Liver (tissue), 10 donors: ENCODE measurements at places on chromosomes 5 and 9. TPM values are rescaled to one million over a fixed set of nuclear protein-coding genes. Genes with fewer than 3 reads are reported as not detected.

DNA sequence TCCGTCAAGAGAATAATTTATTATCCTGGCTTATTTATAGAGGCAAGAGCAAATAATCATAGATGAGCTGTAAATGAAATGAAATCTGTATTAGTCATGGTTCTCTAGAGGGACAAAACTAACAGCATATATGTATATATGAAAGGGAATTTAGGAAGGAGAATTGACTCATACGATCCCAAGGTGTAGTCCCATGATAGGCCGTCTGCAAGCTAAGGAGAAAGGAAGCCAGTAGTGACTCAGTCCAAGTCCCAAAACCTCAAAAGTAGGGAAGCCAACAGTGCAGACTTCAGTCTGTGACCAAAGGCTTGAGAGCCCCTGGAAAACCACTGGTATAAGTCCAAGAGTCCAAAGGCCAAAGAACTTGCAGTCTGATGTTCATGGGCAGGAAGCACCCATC lies 515.9 kb upstream of the CYLC2 start:
- no peak for DNase-seq

DNA sequence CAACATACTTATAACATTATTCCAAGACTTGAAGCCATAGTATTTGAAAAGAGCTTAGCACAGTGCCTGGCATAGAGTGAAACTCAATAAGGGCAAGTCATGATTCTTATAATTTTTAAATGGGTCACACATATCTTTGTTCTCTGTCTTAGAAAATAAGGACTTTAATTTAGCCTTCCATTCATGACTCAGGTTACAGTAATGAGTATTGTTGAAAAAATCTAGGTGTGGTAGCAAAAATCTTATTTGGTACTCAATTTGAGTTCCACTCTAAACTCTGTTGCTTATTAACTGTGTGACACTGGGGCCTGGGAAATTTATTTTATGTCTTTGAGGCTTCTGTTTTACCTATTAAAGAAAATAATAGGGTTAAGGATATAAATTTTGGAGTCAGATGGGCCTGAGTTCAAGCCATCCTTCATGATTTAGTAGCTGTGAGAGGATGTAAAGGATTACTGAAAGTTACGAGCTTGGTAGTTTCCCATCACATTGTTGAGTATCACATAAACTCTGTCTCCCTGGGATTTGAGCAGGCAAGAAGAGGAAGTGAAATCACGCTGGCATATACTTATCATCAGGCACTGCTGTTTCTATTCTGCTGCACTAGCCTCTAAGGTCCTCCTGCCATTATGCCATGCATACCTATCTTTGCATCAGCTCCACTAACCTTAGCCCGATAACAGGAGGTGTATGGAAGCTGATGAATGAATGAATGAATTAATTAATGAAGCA lies 1.5 kb downstream of the SPINK9 start:
- DNase-seq: no peak

GRCh38 chr9:133539991-133540697 lies 5.6 kb downstream of the ADAMTSL2 start:
- DNase-seq: no peak

Gene PRSS3
- total RNA-seq: 0.25 TPM

Gene FGF1
- 0.25 TPM for total RNA-seq

DNA sequence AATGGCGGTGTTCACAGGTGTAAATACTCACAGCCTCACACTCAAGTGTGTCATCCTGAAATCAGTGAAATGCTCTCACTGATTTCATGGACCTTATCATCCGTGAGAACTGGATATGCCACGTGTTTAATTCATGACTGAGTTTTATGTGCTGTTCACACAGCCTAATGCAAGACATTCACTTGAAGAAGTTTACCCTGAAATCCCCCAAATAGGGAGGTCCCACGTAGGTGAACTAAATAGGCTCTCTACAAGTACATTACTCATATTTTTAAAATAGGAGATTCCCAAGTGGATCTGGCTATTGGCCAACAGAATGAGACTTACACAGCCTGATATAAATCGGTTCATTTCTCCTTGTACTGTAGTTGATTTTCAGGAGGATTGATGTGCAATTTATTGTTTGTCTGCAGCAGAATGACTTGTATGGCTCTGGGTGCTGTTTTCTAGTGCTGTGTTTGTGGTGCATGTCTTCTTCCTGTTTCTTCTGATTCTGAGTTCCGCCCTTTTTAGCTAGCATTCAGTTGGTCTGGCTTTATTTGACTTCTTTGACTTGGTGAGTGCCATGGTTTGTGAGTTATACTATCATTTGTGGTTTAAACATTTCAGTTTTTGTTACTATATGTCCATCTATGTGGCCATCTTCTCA lies 25.1 kb downstream of the TRIO start:
- no peak for DNase-seq

DNA sequence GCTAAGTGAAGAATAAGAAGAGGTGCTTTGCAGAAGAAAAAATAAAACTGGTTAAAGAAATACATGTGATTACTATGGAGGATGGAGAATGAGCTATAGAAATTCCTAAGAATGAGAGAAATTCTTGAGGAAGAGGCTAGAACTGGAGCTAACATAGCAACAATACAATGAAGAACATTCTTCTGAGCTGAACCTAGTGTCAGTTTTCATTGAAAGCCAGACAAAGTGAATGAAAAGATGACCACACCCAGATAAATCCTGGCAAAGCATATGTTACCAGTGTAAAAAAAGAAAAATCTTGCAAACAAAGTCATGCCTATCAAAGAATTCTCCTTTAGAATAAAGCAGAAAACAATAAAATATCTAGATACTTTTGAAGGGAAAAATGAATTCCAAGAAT lies 39.6 kb downstream of the SGCD start:
- no peak for DNase-seq

GRCh38 chr5:17132444-17133083 lies 84.9 kb upstream of the BASP1 start:
- DNase-seq: no peak

GRCh38 chr5:82476155-82476554 lies 198.0 kb upstream of the RPS23 start:
- no peak for DNase-seq
